ENCODE measurements at places on chromosomes 5 and 9.

DNA sequence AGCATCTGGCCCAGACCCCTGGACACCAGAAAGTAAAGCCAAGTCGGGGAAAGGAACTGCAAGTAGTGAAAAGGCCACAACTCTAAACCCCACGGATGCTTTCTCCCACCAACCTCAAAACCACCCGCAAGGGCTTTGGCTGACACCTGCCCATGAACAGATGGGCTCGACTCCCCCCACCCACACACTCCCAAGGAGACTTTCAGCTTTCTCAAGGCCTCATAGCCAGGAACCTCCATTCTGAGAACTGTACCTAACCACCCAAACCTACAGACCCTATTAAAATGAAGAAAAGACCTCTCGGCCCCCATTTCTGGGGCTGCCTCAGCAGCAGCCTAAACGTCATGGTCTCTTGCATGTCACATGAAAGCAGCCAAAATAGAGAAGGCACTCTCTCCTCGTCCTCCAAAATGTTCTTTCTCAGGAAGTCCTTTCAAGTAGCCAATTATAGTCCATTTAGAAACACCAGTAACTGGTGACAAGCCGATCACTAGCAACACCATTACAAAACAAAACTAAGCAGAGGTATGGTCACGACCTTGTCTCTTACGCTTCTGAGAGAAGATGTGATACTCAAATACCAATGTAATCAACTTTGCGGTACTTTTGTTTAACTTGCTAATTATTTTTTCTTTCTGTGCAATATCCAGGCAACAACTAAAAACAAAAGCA, 2.9 kb downstream of the B4GALT1 start:
- no peak for DNase-seq

GRCh38 chr5:104045987-104046386, 483.4 kb upstream of the NUDT12 start:
- no peak for DNase-seq

- no peak for DNase-seq
Observed at GRCh38 chr5:4405614-4406219, 734.4 kb upstream of the ADAMTS16 start.

GRCh38 chr5:129496421-129496820, 36.3 kb downstream of the ADAMTS19 start:
- no peak for DNase-seq

- DNase-seq, result no peak
Observed at GRCh38 chr5:32776200-32776599, 65.1 kb downstream of the NPR3 start.

DNA sequence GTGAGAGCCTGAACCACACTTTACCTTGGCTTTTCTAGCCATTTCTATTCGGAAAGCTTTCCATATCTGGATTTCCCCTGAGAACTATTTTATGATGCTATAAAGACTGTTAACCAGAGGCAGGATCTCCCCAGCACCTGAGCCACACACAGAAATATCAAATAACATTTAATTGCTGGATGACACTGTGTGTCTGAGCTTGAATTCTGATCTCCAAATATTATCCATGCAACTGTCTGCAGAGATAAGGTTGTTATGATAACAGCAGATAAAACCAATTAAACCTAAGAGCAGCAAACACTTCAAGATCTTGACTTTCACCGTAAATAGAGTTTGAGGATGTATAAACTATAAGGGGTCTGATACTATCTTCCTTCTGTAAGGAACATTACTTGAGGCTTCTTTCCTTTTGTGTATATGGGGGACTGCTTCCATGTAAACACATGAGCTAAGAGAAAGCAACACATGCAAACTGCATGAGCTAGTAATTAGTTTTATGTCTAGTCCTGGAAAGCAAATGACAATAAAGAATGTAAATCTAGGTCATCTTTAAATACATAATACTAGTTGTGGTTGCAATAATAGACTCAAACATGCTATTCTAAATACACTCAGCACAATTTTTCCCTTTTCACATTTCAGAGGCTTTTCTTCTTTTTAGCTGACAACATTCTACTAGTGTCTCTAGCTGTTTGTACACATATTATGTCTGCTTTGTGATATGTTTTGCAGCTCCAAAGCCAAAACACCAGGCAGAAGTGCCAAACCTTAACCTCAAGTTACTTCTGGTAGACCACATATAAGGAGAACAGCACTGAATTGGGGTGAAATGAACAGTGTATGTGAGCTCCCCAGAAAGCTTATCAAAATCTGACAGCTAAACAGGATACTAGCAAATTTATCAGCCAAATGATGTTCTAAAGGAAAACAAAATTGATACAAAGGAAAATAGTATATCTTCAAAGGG, 136.5 kb downstream of the EFNA5 start:
- DNase-seq, result no peak

- DNase-seq, result no peak
Observed at GRCh38 chr9:136058084-136058483, 37.0 kb downstream of the NACC2 start.

DNA sequence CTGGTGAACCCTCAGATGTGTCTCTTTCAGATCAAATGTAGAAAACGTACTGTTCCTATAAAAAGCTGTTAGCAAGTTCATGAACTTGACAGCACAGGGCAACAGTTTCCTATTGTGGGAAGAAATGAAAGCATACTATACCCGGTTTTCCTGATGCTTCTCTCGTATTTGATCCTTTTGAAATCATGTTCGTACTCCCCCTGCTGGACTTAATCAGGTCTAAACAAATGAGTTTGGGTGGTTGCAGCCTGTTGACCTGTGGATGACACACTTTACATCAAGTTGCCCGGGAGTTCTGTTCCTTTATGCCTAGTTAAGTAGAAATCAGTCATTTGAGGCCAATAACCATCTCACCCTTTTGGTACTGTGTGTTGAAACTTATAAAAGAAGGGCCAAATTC, 1992.3 kb downstream of the MAT2B start:
- DNase-seq, result no peak

GRCh38 chr5:172573986-172574870, 66.8 kb upstream of the NEURL1B start:
- DNase-seq, result no peak

- no peak for DNase-seq
Observed at GRCh38 chr9:89664896-89665329, 60.1 kb downstream of the GADD45G start.

DNA sequence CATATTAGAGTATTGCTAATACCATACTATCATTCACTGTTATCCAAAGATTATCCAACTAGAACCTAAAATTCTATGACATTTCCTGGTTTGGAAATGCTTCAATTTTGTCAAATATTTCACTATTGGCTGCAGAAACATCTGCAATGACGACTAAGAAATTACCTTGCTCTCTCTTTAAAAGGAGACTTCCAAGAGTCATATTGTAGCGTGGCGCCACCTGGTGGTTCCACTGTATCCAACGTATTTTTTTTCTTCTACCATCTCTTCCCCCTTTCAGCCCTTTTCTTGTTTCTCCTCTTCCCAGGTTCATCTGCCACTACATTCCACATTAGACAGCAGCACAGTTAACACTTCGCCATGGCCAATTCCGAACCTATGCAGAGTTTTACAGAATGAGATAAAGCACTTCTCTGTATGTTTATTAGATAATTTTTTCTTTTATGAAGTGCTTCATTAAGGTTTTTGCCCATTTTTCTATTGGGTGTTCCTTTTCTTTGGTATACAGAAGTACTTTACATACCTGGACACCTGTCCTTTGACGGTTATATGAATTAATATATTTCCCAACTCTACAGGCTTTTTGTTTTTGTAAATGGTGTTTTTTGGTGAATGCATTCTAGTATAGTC, 153.5 kb downstream of the CDC42SE2 start:
- no peak for DNase-seq

- DNase-seq, result no peak
Observed at GRCh38 chr9:129505270-129505902, 115.5 kb downstream of the C9orf50 start.

DNA sequence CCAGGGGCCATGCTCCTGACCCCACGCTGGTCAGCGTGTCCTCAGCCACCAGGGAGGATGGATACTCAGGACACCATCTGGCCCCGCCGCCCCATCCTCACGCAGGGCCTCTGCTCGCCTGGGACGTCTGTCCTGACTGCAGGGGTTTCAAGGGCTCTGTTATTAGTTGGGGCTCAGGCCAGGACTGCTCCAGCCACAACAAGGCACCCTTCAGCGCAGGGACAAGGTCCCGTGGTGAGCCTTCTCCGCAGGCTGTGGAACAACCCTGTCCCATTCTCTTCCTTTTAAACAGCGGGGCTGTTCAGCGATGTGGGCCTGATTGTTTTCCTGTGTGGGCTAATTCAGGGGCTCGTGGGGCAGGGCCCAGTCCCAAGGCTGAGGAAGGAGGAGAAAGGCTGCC, 61.6 kb downstream of the SEMA4D start:
- no peak for DNase-seq

GRCh38 chr9:75149841-75150241, 61.5 kb downstream of the OSTF1 start:
- DNase-seq, result no peak

DNA sequence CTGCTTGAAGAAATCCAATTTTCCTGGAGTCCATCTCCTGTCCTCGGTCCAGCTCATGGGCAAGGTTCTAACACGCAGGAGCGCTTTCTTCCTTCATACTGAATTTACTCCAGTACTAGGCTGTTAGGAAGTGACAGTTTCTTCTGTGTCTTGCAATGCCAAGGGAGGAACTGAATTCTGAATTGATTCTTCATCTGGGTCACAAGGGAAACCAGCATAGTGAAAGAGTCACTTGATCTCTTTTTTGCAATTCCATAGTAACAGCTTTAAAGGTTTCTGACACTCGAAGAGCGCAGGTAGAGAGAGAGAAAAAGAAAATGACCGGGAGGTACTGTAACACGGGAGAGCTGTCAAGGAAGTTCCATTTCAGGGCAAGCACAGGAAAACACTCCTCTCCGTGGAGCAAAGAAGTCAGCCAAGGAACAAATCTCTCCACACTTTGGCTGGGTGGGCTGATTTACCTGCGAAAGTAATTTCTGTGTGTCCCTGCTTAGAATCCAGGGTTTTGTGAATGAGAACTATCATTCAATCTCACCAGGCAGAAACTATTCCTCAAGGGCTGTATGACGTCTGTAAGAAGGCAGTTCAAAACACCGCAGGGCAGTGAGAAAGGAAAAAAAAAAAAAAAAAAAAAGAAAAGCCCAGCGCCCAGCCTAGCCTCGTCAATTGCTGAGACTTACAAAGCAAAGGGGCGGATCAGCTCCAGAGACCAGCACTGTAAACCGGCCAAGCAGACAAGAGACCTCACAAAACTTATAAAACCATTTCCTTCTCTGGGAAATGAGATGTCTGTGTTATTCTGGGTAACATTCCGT, 617.8 kb downstream of the PDE4D start:
- no peak for DNase-seq
